ENCODE measurements at places on chromosomes 1 and 21.

DNA sequence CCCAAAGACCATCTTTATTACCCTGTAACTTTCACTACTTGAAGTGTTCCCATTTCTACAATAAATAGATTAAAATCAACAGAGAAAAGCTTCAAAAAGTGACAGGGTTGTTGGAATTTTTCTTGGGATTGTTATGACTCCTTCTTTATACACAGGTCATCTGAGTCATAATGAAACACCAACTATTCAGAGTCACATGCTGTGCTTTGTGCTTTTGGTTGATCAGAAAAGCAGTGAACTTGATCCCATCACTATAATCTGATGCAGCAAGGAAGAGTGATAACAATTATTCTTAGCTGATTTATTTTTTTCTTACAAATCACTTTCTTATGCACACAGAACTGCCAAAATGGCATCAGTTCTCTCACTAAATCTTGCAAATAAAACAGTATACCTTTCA is 422.9 kb downstream of the PTBP2 start:
- no peak for DNase-seq

- no peak for DNase-seq
Observed at GRCh38 chr1:153533689-153534201, 2.0 kb downstream of the S100A6 start.

DNA sequence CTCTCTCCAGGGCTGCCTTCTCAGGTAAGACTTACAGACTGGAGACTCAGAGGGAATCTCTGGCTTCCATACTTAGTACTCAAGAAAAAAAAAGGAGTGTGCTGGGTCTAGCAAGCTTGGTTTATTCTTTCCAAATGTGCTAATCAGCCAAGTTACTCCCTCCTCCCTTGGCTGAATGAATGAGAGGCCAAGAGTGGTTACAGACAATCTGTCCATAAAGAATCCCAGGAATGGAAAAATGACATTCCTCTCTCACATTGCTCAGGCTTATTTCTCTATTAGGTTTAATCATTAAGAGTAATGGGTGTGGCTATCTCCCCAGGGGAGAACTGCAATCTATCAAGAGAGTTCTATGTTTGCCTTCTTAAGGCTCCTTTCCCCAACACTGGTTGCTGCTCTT is 547.3 kb upstream of the PLXNA2 start:
- DNase-seq, result no peak

GRCh38 chr1:61337981-61338848 is 255.9 kb downstream of the NFIA start:
- DNase-seq, result no peak

- no peak for DNase-seq
Observed at GRCh38 chr1:101139130-101139529, 97.7 kb upstream of the S1PR1 start.

- no peak for DNase-seq
Observed at GRCh38 chr21:41357546-41357945, 4.3 kb upstream of the MX2 start.

GRCh38 chr1:208778417-208778816 is 534.2 kb upstream of the PLXNA2 start:
- no peak for DNase-seq

DNA sequence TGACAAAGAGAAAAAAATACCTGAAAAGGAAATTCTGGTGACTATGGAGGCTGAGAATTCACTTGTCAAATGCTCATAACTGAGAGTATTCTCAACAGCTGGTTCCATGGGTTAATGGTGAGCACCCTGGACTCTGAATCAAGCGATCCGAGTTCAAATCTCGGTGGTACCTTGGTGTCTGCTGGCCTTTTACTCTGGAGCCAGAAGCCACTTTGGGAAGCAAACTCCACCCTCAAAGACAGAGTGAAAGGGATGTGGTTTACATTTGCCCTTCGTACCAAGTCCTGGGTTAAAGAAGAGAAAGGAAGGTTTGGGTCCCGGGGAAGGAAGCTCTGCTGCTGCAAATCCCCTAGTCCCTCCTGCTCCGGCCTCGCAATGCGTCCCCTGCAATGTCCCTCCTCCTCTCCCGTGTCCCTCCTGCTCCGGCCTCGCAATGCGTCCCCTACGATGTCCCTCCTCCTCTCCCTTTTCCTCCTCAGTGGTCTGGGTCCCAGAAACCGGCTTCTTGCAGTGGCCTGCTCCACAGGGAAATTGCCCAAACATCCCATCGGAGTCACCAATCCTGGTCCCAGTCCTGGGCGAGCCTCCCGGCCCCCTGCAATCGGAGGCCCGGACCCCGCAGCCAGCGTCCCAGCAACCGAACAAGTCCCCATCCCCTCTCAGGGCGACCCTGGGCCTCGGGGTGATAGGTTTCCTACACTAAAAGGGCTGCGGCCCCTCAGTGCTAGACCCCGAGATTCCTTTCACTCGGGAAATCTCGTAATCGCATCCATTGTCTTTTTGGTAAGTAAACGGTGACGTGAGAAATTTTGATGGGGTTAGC is 129.4 kb downstream of the PPIAL4G start:
- no peak for DNase-seq

GRCh38 chr1:22342734-22343191 is 108.9 kb upstream of the ZBTB40 start:
- no peak for DNase-seq

GRCh38 chr1:43069461-43070050 is 102.5 kb downstream of the EBNA1BP2 start:
- no peak for DNase-seq

GRCh38 chr1:200624679-200625335 is 4.3 kb upstream of the KIF14 start:
- DNase-seq, result no peak

- no peak for DNase-seq
Observed at GRCh38 chr1:165551469-165551868, 7.7 kb downstream of the LRRC52 start.

GRCh38 chr1:87369736-87370478 is 41.2 kb downstream of the LMO4 start:
- no peak for DNase-seq

- no peak for DNase-seq
Observed at GRCh38 chr21:44557491-44558328, 885 bp downstream of the KRTAP10-3 start.

- DNase-seq, result no peak
Observed at GRCh38 chr1:54037476-54037875, 15.5 kb downstream of the TMEM59 start.

GRCh38 chr1:163047951-163048659 is 21.1 kb upstream of the RGS4 start:
- no peak for DNase-seq

DNA sequence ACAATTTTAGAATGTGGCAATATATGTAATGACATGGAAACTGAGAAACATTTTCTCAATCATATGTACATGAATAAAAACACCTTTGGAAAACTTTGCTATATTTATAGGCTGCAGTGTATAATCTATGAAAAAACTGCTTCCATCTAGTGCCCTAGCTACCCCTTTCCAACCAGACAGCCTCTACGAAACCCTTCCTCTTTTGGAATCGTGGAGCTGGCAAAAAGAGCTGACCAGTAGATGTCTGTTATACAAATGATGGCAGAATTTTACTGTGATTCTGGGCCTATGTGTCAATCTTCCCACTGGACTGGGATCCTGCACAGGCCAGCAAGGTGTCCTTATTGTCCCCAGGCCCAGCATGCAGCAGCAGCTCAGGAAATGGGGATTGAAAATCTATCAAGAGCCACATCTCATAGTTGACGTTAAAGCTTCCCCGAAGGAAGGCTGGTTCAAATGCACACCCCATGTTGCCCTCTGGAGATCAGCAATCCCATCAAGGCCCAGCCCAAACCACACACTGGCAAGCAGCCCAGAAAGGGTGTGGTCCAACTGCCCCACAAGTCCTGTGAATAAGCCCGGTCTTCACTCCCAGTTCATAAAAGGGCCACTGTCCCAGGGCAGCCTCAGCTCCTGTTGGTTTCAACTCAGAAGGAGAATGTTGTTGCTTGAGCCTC is 8.8 kb upstream of the FAM20B start:
- DNase-seq, result no peak

- no peak for DNase-seq
Observed at GRCh38 chr1:93716941-93717368, 35.3 kb upstream of the BCAR3 start.

DNA sequence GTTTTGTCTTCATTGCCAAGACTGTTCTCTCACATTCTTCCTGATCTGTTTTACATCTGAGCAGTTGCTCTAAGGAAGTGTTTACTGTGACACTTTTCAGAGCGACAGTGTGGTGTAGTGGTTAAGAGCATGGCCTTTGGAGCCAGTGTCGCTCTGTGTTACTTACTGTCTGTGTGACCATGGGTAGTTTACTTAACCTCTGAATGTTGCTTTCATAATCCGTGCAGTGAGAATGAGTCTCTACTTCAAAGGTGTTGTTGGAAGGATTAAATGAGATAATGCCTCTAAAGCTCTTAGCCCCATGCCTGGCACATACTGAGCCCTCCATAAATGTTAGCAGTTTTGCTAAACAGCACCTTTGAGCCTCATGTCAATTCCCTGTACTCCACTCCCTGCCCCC is 35.9 kb upstream of the ZFP69B start:
- DNase-seq, result no peak

- no peak for DNase-seq
Observed at GRCh38 chr1:161162806-161163205, 3.4 kb upstream of the PPOX start.

GRCh38 chr1:145961425-145962156 is 2.8 kb downstream of the ANKRD34A start:
- no peak for DNase-seq

DNA sequence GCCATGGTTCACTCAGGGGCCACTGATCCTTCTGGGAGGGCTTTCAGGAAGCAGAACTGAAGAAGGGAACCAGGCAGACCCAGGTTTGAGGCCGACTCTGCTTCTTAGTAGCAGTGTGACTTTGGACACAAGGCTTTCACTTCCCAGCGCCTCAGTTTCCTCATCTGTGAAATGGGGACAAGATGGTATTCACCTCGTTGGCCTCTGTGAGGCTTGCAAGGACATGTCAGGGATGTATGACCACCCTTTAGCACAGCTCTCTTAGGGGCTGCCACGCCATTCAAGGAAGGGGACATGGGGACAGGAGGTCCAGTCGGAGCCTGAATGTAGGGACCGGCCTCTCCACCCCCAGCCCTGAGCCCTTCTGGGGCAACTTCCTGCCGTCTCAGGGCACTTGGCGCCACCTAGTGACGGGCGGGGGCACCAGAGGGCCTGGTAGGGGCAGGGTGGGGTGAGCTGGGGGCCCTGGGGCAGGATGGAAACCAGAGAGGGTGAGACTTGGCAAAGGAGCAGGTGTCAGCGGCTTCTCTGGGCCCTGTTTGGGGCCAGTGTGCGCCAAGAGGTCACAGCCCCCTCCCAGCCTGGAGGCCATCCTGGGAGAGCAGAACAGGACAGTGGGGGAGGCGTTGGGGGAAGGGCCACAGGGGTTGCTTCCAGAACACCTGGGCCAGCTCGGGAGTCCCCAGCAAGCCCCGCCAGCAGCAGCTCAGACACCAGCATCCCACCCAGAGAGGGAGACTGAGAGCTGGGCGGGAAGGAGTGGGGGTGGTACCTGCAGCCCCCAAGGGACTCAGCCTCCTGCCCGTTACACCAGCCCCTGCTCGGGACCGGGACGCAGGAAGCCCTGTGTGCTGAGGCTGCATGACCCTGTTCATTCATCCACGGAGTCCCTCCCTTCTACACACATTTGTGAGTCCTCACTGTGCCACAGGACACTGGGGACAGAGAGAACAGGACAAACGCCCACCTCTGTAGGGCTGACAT is 102.5 kb upstream of the TARDBP start:
- DNase-seq, result no peak

GRCh38 chr1:108071601-108072000 is 106.6 kb upstream of the VAV3 start:
- no peak for DNase-seq

- no peak for DNase-seq
Observed at GRCh38 chr1:203101813-203102634, 16.2 kb upstream of the MYOG start.

DNA sequence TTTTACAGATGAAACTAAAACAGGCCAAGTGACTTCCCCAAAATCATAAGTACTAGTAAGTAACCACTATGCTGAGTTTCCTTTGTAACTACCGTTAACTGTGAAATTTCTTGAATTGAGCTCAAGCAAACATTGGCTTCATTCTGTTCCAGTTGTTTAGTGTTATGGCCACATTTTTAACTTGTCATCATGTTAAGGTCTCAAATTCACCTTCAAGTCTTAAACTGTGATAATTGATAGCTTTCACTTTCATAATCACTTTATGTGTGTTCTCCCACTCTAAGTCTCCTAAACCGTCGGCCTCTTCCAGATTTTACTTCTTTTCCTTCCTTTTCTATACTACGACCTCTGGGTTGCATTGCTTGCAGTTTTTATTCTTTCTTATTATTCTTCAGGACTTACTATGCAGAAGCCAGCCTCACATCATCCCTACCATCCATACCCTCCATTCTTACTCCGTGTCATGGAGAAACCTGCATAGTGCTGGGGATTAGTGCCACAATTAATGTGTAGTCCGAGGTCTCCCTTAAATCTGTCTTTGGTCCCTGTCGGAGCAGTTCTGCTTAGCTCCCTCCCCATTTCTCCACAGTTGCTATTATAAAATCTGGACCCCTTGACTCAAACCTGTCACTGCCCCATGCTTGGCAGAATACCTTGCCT is 5.8 kb downstream of the KIF1B start:
- DNase-seq, result no peak

- no peak for DNase-seq
Observed at GRCh38 chr1:92599184-92599583, 112.5 kb upstream of the GFI1 start.

DNA sequence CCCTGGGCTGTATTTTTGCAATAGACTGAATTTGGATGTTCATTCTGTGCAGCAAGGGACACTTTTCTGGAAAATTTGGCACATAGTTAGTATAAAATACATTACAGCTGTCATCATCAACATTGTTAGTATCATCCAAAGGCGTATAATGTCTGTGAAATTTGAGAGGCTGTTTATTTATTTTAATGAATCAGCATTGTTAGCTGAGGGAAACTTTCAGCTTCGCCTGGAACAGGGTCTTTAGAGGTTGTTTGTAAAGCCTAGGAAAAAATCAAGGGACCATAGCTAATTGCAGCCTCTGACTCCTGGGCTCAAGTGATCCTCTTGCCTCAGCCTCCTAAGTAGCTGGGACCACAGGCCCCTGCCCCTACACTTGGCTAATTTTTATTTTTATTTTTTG is 106.8 kb upstream of the USP24 start:
- DNase-seq, result peak; percentile 43

GRCh38 chr1:103447471-103447870 is 78.0 kb upstream of the RNPC3 start:
- DNase-seq, result no peak

GRCh38 chr1:202074985-202075384 is 47.7 kb upstream of the GPR37L1 start:
- DNase-seq, result no peak

DNA sequence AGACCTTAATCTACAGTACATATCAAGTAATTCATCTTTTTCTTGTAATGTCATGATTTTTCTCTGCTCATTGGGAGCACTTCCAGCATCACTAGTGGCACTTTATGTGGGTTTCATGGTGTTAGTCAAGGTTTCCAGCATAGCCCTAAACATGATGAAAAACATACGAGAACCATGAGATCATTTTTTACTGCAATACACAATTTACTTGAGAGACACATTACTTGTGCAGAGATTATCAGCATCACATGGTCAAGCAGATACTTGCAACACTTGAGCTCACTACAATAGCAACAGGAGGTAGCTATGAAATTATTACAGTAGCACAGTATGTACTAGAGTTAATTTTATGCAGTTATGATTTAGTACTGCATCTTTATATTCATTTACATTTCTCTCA is 36.4 kb downstream of the ITGB3BP start:
- DNase-seq, result no peak

GRCh38 chr1:101278845-101279244 is 42.0 kb downstream of the S1PR1 start:
- no peak for DNase-seq

GRCh38 chr21:22409571-22409970 is 1411.4 kb downstream of the NCAM2 start:
- DNase-seq, result no peak

GRCh38 chr1:92483610-92484471 is 2.9 kb downstream of the GFI1 start:
- no peak for DNase-seq

Data from forelimb muscle (tissue), 1 donor.